ENCODE measurements at places on chromosomes 4 and X.

DNA sequence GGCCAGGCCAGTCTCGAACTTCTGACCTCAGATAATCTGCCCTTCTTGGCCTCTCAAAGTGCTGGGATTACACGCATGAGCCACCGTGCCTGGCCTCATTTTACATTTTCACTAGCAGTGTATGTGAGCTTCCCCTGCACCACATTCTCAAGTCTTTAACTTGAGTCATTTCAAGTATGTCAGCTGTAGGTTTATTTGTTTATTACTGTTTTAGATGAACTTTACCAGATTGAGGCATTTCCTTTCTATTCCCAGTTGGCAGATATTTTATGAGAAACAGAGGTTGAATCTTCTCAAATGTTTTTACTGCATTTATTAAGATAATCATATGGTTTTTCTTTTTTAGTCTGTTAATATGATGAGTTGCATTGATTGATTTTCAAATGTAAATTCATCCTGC lies 114.6 kb upstream of the SH3RF1 start:
- no peak for DNase-seq

DNA sequence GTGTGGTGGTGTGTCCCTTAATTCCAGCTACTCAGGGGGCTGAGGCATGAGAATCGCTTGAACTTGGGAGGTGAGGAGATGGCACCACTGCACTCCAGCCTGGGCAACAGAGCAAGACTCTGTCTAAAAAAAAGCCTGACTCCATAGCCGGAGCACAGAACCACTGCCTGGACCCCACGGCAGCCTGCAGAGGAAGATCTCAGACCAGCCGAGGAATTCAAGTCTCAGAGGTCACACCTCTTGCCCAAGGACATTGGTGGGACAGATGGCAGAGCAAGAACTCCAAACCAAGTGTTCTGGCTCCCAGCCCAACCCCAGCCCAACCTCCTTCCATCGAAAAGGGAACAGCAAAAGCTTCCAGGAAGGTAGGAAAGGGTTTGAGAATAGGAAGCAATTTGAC lies 70.8 kb downstream of the SMIM20 start:
- DNase-seq: peak; percentile 62

DNA sequence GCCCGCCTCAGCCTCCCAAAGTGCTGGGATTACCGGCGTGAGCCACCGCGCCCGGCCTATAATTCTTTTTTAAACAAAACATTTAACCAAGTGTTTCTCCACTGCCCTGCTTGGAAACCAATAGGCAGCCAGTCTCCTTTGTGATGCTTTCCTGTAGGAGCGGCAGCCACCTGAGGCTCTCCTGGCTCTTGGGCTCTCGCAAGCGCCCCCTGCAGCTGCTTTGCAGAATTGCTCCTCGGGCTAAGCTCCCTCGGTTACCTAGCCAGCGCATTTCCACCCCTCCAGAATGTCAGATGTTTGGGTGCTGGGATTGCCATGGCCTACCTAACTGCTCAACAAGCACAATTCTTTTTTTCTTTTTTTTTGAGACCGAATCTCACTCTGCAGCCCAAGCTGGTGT lies 7.7 kb downstream of the S100P start:
- DNase-seq: no peak

DNA sequence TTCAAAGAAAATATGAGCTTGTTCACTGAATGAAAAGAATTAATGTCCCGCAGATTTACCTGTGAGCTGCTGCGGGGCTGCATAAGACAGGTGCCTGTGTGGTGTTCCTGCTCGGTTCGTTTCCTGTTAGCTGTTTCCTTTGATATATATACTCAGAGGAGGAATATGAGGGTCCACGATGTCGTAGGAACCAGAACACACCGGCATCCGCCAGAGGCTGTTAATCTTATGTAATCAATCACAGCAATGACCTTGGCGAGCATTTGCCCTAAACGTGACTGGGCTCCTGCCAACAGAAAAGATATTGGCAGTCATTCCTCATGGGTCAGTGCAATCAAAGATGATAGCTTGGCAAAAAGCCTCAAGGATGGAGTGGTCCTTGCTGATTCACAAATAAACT lies 260.1 kb downstream of the EVC2 start:
- peak; percentile 24 for DNase-seq

GRCh38 chr4:7419961-7420660 lies 14.6 kb downstream of the PSAPL1 start:
- DNase-seq: peak; percentile 46

GRCh38 chrX:94937491-94937890 lies 1263.5 kb downstream of the FAM133A start:
- DNase-seq: no peak

DNA sequence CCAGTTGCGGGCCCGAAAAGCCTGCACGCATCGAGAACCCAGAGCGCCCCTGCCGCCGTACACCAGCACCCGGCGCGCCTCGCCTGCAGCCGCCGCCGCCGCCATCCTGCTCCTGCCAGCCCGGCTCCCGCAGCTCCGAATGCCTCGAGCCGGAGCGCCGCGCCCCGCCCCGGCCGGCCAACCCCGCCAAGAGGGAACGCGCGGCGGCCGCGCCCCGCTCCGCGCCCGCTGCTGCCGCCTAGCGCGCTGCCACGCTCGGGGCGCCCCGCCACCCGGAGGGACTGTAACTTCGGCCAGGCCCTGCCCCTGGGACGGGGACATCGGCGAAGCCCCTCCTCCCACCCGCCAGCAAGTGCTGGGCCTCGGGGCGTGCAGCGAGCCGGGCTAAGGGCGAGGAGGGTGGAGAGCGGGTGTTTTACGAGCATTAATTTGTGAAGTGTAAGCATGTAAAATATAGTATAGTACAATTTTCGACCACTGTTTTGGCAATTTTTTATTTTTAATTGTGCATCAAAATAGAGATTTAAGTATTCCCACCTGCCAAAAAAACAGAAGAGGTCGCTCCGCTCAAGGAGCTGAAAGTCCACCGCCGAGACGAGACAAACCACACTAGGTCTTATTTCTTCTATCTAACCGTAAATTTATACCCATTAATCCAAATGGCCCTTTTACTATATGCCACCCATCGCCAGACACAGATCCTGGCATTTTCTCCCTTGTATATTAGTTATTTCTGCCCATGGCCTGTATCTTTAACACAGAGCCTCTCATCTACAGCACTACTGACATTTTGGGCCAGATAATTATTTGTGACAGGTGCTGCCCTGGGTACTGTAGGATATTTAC lies at the start of gene QDPR:
TSS of gene QDPR (minus strand) at position 141 of the 846 bp plus-strand sequence. CDS start at position 105, 36 bp downstream.
- DNase-seq: peak; percentile 87

- DNase-seq: no peak
These were observed 21.4 kb upstream of the CLGN start for GRCh38 chr4:140448830-140449229.

GRCh38 chrX:31550158-31550557 lies 478.3 kb upstream of the FTHL17 start:
- no peak for DNase-seq

DNA sequence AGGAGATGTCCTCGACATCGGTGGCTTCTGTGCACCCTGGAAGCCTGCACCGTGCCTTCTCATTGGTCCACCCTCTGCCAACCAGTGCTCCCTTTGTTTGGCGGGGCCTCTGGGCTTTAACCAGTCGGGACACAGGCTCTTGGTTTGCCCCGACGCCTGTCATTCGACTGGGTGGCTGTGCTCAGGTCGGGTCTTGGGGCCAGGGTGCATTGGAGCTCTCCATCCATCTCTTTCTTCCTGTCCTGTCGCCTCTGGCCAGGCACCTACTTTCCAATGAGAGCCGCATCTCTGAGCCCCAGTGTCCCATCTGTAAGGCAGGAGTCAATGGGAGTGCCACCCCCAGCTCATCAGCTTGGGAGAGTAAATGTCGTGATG lies 37.2 kb upstream of the NHSL2 start:
- no peak for DNase-seq

DNA sequence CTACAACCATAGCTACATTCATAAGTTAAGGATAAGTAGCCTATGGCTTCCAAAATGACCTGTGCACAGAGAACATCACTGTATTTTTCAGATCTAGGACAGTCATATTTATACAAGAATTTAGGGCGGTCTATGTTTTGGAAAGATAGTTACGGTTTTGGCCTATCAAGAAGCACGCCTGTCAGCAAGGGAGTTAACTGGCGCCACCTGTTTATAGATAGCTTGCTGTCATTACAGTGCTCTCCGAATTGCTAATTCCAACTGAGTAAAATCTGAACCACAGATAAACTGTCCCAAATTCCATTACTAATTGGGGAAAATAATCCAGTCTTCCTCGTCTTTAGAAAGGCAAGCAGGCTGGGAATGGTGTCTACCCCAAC lies 646 bp downstream of the ABCB7 start:
- DNase-seq: no peak

GRCh38 chrX:24703185-24703494 lies 9.4 kb downstream of the POLA1 start:
- no peak for DNase-seq

Measured in coronary artery (tissue), 2 donors.